ENCODE measurements at places on chromosomes 12 and 14.

- no peak for DNase-seq
Measured at GRCh38 chr14:26429205-26429604, 168.6 kb downstream of the NOVA1 start.

DNA sequence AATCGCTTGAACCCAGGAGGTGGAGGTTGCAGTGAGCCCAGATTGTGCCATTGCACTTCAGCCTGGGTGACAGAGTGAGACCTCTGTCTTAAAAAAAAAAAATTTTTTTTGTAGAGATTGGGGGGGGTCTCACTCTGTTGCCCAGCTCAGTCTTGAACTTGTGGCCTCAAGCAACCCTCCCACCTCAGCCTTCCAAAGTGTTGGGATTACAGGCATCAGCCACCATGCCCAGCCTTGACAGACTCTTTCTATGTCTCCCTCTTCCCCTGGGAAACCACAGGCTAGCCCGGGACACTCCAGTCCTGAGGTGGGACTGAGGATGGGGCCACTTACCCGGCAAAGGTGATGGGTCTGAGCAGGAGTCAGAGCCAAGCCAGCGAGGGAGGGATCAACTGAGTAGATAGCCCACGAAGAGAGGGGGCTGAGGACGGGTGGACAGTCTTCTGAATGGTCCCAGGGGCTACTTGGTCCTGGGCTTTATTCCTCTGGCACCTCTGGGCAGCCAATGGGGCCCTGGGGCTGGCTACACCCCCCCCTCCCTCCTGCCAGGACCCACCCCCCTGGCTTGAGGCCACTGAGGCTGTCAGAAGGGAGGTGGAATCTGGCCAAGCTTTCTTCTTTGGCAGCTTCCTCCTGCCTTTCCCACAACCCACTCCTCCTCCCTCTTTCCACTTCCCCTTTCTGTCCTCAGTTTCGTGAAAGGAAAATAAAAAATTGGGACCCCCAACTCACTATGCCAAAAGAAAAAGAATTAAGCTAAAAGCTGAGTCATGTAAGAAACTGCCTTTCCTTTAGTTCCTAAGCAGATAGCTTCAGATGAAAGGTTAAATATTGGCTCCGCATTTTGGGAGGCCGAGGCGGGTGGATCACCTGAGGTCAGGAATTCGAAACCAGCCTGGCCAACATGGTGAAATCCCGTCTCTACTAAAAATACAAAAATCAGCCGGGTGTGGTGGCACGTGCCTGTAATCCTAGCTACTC, at the start of gene SDS:
Gene SDS (minus strand): TSS at position 453 of the 981 bp plus-strand sequence. CDS start 4,179 bp downstream, outside the sequence.
- no peak for DNase-seq

DNA sequence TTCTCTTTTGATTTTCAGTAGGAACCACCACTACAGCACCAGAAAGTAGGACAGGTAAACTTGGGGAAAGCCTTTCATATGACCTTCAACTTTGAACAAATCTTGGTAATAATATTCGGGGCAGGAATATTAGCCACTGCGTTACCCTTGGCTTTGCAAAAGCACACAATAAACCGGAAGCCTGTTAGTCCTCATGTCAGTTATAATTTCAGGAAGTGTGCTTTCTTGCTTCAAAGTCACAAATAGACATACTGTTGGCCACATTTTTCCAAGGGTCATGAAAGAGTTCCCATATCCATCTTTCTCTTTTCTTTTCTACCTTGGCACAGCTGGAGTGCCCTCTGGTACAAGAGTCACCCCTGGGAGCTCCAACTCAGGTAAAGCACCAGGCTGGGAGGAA, 167.2 kb upstream of the CNTN1 start:
- DNase-seq, result no peak

DNA sequence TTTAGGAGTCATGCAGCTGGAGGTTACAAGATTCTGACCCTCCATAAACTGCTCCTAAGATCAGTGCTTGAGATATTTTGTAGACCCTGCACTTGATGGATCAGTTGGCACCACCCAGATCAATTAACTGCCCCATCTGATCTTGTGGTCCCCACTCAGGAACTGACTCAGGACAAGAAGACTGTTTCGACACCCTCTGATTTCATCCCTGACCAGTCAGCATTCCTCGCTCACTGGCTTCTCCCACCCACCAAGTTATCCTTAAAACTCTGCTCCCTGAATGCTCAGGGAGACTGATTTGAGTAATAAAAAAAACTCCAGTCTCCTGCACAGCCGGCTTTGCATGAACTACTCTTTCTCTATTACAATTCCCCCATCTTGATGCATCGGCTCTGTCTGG, 360.2 kb downstream of the GALC start:
- DNase-seq, result no peak

DNA sequence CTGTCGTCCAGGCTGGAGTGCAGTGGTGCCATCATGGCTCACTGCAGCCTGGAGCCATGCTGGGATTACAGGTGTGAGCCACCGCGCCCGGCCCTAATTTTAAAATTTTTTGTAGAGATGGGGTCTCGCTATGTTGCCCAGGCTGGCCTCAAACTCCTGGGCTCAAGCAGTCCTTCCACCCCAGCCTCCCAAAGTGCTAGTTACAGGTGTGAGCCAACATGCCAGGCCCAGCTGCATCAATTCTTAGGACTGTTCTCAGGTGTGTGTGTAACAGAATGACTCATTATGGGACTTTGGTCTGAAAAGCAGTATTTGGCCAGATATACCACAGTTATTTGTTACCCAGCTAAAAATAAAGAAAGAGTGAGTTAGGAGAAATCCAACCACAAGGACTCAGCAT, 17.4 kb downstream of the LETMD1 start:
- DNase-seq, result no peak

DNA sequence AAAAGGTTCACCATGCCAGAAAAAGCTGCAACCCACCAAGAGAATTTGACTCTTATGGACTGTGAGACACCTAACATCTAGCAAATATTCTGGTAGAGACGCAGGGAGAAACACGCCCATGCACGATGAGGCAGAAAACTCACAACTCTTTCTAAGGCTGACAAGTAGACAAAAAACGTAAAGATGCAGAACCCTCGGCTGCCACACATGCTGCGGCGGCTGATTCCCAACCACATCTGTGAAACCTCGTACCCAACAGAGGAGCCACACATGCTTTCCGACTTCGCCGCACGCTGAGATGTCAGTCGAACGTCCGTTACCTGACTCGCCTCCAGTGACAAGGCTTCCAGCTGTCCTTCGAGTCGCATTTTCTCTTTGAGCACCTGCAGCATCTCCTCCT, 21.8 kb downstream of the GOLGA3 start:
- DNase-seq, result no peak

DNA sequence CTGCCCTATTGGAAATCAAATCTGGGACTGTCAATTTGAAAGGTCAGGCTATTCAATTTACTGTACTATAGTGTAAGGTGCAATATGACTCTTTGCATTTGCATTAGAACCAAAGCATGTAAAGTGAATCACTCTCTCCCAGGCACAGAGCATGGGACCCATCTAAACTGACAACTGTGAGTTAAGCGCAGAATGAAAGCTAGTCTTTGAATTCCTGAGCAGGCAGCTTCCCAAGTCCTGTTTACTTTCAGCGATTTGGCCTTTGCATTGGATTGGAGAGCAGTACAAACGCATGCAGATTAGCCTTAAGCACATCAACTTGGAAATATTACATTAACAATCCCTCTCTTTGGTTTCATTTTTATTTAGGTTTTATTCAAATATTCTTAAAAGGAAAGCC, 74.6 kb downstream of the RERG start:
- no peak for DNase-seq

GRCh38 chr14:102693006-102693755, 84.1 kb upstream of the TRAF3 start:
- DNase-seq, result no peak

DNA sequence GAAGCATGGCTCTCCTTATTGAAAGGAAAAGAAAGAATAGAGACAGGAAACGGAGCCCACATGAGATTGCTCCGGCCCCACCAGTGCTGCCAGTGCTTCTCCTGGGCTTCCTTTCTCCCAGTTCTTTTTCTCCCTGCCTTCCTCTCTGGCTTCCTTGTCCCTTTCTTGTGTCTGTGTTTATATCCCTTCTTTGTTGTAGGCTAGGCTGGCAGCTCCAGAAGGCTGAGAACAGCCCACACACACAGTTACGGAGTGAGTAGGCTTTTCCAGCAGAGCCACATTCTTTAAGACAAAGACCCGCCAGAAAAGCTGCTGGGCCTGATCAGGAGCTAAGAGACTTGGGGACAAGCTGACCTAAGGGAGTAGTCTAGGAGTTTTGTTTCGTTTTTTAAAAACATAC, 13.0 kb downstream of the CIPC start:
- no peak for DNase-seq

- no peak for DNase-seq
Measured at GRCh38 chr12:70798016-70798783, 122.3 kb downstream of the PTPRR start.

GRCh38 chr12:71599210-71599609, 64.4 kb downstream of the ZFC3H1 start:
- no peak for DNase-seq

GRCh38 chr12:104975587-104976343, 10.4 kb upstream of the NOPCHAP1 start:
- DNase-seq, result no peak

GRCh38 chr14:105414456-105415371, 4.9 kb upstream of the MTA1 start:
- peak; percentile 62 for DNase-seq

DNA sequence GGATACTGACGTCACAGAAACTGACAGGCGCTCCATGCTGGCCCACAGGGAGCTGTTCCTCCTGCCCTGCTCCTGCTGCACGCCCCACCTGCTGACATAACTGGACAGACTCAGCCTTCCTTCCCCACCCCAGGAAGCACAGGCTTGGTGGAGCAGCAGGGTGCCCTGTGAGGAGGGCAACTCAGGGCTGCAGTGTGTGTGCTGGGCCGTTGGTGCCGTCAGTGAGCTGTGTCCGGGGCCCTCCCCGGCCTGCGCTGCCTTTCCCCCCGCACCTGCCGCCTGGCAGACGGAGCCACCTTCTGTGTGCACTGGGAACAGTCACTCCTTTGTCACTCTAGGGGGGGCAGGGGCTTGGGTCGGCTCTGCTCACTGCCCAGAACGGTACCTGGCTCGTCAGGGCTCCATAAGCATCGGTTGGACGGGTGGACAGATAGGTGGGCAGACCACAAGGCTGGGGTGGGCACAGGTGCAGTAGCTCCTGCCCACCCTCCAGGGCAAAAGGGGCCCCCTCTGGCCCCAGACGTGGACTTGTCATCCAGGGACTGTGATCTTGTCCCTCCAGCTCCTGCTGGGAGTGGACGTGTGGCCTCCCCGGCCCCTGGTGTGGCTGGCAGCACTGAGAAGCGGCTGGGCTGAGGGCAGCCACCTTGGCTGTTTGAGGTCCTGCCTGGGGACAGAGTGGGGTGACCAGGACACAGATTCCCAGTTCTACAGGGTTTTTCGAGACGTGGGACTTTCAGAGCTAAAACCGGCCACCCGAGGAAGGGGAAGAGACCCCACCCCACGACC, 32.8 kb downstream of the FBRSL1 start:
- no peak for DNase-seq

- DNase-seq, result no peak
Measured at GRCh38 chr14:89881839-89882238, 72.7 kb downstream of the EFCAB11 start.

- no peak for DNase-seq
Measured at GRCh38 chr14:100979780-100980179, 76.3 kb upstream of the RTL1 start.

GRCh38 chr14:24535737-24536136, 27.7 kb upstream of the CMA1 start:
- no peak for DNase-seq

GRCh38 chr14:68331991-68332390, 460.9 kb downstream of the ZFP36L1 start:
- no peak for DNase-seq

DNA sequence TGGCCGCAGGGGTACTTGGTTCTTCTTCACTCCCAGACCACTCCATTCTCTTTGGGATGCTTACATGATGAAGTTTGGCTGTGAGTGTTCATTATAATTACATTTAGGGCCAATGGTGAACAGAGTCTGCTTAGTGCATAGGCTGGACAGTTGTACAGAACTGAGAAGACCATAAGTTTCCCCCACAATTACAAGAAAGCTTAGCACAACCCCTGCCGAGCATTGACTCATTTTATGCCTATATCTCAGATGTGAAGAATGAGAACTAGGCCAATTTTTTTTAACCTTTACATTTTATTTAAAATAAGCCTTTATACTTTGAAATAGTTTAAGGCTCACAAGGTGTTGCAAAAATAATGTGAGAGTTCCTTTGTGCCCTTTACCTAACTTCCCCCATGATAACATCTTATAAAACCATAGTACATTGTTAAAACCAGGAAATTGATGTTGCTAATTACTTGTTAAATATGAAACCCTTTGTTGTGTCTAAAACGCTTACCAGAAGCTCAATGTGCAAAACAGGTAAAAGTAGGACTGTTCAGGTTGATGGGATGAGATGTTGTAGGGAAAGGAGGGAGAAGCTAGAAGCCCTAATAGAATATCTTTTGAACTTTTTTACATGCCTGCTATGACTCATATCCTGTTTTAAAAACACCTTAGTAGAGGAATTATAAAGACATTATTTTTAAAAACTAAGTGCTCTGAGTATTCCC, 47.2 kb downstream of the ALDH1L2 start:
- DNase-seq, result no peak

GRCh38 chr14:105929327-105930081, 403.1 kb downstream of the TMEM121 start:
- DNase-seq, result no peak

DNA sequence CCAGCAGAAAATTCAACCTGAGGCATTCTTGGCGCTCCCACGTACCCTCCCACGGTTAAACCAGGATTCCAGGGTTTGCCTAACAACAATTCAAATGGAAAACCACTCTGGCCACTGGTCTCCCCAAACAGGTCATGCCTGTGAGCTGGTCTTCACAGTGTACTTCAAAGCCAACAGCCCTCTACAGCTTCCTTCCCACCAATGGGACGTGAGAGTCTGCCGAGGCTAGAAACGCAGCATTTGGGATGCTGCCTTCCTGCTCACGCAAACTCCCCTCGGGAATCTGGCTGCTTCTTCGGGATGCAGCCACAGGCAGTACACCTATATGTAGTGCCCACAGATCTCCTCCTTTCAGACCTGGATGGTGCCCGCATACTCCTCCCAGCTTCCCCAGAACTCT, 149.1 kb downstream of the KLHL28 start:
- DNase-seq, result no peak

GRCh38 chr12:68447797-68448260, 115.7 kb upstream of the MDM1 start:
- no peak for DNase-seq

DNA sequence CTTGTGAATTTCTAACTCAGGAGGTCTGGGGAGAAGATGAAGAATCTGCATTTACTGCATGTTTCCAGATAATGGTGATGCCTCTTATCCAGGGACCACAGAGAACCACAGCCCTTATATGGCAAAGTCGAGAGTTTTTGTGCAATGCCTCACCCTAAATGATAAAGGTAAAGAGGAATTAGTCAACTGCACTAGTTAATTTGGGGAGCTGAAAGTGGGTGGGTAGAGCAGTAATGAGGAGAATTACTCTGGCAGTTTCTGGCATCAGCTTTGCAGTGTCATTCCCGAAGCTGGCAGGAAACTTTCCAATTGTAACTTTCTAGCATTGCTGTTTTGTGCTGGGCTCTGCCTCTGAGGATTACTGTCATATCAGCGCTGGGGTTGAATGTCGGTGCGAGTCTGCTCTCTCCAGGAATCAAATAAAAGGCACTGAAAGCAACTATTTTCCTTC, 10.3 kb downstream of the EGLN3 start:
- no peak for DNase-seq

- no peak for DNase-seq
Measured at GRCh38 chr12:54195737-54196347, 7.1 kb upstream of the SMUG1 start.
